ENCODE measurements at places on chromosomes 2 and 18.

DNA sequence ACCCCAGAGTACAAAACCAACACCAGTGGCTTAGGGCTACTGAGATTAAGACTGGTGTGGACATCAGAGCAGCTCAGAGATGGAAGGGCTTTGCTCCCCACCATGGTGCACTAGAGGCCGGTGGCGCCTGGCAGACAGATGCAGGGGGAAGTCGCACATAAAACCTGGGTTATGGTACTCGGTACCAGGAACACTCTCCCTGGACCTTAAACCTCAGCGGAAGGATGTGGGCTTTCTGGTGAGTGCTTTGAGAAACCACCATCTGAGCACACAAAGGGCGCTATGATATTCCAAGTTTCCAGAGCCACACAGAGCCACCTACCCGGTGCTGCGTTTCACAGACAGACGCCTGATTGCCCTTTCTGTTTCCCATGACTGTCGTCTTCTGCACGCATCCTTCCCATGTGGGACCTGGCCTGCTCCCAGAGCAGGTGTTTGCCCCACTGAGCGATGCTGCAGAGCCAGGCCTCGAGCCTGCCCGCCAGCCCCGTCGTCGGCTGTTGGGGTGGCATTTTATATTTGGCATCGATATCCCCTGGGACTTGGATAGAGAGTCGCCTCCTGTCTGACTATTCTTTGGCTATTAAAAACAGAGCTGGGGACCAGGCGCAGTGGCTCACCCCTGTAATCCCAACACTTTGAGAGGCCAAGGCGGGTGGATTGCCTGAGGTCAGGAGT, 89.5 kb upstream of the ODC1 start:
- no peak overlapping the region for H3K27ac ChIP-seq
- no peaks in the 10 kb centered on the region for H3K4me1 ChIP-seq
- no peaks in the 10 kb centered on the region for H3K27me3 ChIP-seq
- no peaks in the 10 kb centered on the region for H3K36me3 ChIP-seq
- peak; percentile 44 for DNase-seq
- no peak overlapping the region for H3K4me3 ChIP-seq

GRCh38 chr2:60394463-60394862, 159.0 kb downstream of the BCL11A start:
- no peak overlapping the region for H3K4me3 ChIP-seq
- H3K36me3 ChIP-seq = no peaks in the 10 kb centered on the region
- H3K27ac ChIP-seq = no peak overlapping the region
- no peaks in the 10 kb centered on the region for H3K4me1 ChIP-seq
- no peaks in the 10 kb centered on the region for H3K27me3 ChIP-seq

DNA sequence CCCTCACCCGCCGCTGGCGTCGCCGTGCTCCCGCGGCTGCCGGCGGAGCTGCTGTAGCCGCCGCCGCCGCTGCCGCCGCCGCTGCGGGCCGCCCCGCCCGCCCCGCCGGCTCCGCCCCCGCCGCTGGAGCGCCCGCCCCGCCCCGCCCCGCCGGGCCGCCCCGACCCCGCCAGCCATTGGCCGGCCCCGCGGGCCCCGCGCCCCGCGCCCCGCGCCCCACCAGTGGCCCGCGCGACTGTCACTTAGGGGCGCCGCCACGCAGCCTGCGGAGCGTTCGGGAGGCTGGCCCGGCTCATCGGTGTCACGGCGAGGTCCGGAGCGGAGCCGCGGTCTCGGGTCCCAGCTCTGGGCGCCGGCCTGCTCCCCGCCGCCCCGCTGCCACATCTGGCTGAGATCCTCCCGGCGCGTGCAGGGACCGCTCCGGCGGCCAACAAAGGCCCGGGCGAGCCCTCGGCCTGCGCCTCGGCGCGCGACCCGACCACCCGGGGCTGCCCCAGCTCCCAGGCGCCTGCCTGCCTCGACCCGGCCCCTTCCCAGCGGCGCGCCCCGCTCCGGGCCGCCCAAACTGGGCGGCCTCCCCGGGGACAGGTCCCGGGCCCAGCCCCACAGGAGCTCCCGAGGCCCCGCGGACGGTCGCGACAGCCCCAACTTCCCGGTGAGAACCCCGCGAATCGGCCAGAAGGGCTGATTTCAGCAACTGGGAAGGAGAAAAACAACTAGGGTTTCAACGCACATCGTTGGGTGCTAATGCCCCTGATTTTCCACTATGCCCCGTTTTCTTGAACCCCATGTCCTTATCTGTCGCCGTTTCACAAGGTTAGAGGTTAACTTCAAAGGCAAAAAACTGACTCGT, at the start of gene MGAT4A:
Gene MGAT4A, minus strand, starts transcription at position 92 of the 853 bp plus-strand sequence. CDS start 4,800 bp downstream, outside the sequence.
- H3K27ac ChIP-seq = no peak within 1 kb of the TSS
- DNase-seq = peak; percentile 82
- H3K4me3 ChIP-seq = peak within 1 kb of the TSS; percentile 85

GRCh38 chr2:101223814-101224231, 28.9 kb upstream of the CNOT11 start:
- no peak for DNase-seq
- no peak overlapping the region for H3K27ac ChIP-seq
- no peaks in the 10 kb centered on the region for H3K27me3 ChIP-seq

- H3K4me1 ChIP-seq = peaks cover 3% of the 10 kb centered on the region
- DNase-seq = peak; percentile 82
- H3K4me3 ChIP-seq = no peak overlapping the region
- H3K36me3 ChIP-seq = no peaks in the 10 kb centered on the region
Observed at GRCh38 chr2:20422402-20423271, 24.2 kb upstream of the RHOB start.

Measured in endodermal cell (in vitro differentiated cells).